ENCODE measurements at places on chromosomes 2 and 18. TPM values are rescaled to one million over a fixed set of nuclear protein-coding genes. Genes with fewer than 3 reads are reported as not detected.

DYNAP gene
- not detected for total RNA-seq

GPR39 gene
- total RNA-seq, result 1.0 TPM

DNA sequence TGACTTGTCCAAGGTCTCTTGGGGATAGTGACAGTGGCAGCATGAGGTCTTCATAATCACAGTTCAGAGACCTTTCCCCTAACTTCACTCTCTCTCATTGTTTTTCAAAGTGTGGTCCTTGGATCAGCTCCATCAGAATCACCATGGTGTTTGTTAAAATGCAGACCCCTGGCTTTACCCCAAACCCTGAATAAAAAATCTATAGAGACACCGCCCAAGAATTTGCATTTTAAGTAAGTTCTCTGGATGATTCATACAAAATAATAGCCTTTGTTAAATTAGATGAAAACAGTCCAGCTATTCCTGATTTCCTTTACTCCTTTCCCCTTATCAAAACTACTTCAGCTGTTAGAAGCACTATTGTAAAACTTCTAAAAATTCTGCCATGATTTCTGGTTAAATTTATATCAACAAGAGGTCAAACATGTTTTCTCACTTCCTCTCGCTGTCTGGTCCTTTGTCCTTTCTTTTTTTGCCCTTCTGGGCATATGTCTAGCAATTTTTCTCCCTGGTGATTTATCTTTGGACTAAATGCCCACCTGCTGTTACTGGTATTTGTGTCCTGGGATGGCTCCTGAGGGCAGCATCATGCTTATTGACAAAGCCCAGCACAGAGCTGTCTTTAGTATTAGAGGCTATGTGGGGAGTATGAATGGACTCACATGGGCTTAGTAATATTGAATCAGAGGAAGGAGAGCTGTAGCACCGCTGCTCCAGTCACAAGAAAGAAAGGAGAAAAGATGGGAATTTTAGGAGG, 63.4 kb downstream of the LHCGR start:
- no peak for DNase-seq

DNA sequence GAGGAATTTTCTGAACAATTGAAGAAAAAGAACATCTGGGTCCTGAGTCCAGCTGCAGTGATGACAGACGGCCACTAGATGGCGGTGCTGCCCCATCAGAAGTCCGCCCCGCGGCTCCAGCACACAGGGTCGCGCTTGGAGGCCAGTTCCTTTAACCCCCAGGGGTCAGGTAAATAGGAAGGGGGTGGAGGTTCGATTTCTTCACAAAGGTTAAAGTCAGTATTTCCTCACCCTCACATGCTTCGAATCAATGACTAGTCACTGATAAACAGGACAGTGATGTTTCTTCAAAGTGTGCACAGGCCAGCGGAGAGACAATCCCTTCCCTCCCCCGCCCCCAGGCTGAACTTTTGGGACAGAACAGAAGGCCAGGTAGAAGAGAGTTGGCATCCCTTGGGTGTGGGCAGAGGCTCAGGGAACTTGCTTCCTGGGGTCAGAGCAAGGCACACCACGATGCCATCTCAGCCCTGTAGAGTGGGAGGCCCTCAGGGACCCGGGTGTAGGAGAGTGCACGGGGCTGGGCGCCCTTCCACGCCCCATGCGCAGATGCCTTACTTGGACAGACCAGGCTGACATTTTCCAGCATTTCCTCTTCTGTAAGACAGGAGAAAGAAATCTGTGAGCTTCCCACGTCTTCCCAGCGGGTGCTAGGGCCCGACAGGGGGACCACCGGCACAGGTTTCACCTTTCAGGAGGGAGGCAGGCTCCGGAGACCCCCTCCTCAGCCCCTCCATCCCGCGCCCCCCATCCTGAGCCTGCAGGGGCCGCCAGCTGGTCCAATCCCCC, 722 bp downstream of the APOB start:
- no peak for DNase-seq

PAX8 gene
- 0.37 TPM for total RNA-seq

DNA sequence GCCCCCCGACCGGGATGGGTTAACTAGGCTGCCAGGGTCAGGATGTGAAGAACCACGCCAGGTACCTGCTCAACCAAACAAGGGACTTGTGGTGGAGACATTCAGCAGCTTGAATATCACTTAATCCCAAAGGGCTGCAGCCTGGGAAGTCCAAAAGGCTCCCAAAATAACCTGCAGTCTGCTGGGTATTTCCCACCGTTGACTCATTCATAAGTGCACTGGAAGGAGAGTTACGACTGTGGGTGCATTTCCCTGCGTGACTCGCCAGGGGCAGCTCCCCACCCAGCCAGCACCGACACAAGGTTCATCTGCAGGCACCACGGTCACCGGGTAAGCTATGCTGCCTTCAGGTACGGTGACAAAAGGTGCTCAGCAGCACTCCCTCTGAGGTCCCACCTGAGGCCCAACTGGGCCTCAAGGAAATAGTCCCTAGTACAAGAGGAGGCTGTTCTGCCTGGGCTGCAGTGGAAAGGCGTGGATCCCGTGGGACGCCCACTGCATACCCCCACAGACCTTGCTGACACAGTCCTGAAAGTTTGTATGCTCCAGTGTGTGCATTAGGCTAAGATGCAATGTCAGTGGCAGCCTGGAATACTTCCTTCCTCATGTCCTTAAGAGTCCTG, 86.5 kb downstream of the UXS1 start:
- no peak for DNase-seq

DNA sequence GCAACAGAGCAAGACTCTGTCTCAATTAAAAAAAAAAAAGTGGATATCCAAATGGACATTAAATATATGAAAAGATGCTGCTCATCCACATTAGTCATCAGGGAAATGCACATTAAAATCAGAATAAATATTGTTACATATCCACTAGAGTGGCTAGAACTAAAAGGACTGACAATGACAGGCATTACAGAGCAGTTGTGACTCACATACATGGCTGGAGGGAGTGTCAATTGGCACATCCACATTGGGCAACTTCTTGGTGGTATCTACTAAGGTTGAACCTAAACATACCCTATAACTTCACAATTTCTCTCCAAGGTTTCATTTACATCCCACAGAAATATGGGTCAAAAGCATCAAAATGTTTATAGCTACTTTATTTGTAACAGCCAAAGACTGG, 14.0 kb upstream of the DNER start:
- no peak for DNase-seq

- DNase-seq, result no peak
Observed at GRCh38 chr2:4073026-4073569, 369.7 kb downstream of the DCDC2C start.

NOP58 gene
- 18.9 TPM for total RNA-seq

DNA sequence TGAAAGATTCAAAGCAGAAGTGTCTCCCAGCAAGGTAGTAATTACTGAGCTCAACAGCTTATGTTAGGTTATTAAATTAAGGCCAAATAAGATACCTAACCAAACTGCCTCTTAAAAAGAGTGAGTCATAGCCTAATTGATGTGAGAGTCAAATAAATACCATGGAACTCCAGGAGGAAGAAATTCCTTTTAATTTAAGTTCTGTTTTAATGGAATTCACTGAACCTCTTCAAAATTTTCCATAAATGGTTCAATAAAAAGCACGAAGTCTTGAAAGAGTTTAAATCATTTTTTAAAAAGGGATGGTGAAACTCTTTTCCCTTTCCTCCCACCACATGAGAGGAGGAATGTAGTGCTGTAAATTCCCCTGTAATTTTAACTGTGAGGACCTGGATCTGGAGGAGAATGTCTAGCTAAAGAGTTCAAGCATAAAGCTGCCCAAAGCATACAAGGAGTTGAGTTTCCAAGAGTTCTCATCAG, 180.8 kb upstream of the MMADHC start:
- DNase-seq, result no peak

- DNase-seq, result no peak
Observed at GRCh38 chr2:42974721-42975717, 182.6 kb upstream of the HAAO start.

IL1RN gene
- total RNA-seq, result 0.41 TPM

DNA sequence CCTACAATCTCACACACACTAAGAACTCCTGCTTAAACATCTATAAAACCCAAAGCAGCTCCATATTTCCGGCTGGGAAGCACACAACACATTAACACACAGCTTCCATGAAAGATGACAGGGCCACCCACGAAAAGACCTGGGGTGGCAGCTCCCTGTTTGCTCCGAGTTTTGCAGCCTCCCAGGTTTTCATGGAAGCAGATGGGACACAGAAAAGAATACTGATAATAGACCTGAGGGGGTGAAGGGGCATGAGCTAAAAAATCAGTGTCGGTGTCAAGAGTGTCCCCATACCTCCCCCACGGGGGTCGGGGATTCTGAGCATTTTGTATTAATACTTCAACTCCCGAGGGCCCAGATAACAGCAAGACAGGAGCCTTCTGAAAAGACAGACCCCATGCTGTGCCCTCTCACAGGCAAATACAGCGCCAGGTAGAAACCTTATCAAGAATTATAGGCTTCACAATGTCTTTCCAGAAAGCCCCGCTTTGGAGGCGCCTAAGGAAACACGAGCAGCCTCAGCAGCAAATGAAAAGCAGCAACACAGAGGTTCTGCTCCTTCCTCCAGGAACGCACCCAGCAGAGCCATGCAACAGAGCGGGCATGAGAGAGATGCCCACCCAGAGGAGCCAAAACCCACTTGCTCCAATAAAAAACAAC, 50.5 kb downstream of the ZNF516 start:
- no peak for DNase-seq

DNA sequence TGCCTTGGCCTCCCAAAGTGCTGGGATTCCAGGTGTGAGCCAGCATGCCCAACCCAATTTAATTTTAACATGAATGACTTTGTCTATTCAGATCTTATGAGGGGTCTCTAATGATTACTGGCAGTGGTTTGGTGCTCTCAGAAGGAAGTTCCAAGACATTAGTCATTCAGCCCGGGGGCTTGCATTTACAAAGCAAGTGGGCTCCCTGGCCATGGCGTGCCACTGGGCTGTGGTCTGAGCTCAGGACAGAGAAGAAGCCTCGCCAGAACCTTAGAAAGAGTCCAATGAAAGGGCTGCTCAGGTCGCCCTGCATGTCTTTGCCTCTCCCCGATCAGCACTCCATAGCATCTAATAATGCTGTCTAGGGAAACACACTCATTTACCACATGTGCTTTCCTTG, 182.6 kb upstream of the CHAC2 start:
- DNase-seq, result no peak

GRCh38 chr18:11676867-11677266, 12.2 kb upstream of the GNAL start:
- no peak for DNase-seq

- no peak for DNase-seq
Observed at GRCh38 chr2:235287375-235287733, 206.5 kb upstream of the AGAP1 start.

DNA sequence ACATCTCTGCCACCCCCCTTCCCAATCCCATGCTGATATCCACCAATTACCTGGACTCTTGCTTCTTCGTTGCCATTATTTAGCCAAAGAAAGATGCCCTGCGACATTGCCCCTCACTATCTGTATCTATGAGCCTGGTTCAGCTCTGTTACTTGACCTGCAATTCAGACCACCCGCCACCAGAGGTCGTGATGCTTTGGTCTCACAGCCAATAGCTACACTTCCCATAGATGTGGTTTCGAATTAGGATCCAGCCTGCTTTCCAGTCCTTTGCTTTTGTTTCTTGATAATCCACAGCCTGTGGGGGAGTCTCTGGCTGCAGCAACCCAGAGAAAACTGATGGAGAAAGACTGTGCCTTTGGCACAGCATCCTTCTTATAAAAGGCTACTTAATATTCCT, 239.4 kb downstream of the KLHL29 start:
- no peak for DNase-seq

- no peak for DNase-seq
Observed at GRCh38 chr2:187803816-187804215, 249.6 kb upstream of the TFPI start.

- DNase-seq, result no peak
Observed at GRCh38 chr2:98608962-98609604, 694 bp downstream of the UNC50 start.

- no peak for DNase-seq
Observed at GRCh38 chr2:233262562-233262961, 11.1 kb downstream of the ATG16L1 start.

GRCh38 chr2:23566241-23567142, 181.5 kb downstream of the KLHL29 start:
- DNase-seq, result no peak

COA5 gene
- total RNA-seq, result 19.8 TPM

- no peak for DNase-seq
Observed at GRCh38 chr2:120937686-120938044, 202.0 kb downstream of the GLI2 start.

DNA sequence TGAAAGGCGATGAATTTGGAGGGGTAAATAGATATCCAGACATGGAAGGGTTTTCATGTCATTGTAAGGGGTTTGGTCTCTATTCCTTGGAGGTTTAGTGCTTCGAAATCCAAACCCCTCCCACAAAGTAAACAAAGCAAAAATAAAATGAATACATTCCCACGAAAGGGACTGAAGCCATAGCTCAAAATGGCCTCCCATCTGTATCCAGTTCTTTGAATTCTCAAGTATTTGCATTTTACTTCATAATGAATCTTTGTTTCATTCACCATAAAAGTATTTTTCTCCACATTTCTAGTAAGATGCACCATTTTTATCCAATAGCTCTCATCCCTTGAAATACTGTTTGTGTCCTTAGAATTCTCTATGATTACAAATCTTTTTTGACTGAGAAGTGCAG, 103.2 kb upstream of the DTNA start:
- DNase-seq, result no peak
